Cardiac muscle cell (in vitro differentiated cells and primary cell): ENCODE measurements at places on chromosomes 5 and 9.

DNA sequence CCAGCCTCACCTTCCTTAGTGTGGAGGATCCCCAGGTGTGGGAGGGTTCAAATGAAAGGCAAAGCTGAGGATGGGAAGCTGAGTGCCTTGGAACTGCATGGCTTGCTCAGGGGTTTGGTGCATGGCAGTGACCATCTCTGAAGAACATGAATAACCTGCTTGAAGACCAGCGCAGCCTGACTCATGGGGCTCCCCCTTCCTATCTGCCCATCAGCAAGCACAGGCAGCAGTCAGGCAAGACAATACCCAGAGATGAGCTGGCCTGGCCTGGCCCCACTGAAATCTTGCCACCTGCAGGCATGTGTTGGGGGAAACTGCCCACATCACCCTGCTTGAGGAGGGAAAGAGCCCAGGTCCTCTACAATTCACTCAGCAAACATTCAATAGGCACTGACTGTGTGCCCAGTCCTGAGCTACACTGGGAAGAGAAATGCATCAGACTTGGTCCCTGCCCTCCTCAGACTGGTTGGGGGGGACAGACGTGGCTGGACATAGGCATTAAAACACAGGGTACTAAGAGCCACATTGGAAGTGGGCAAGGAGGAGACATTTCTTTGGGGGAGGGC, 105.0 kb upstream of the ALDH1B1 start:
- H3K27ac ChIP-seq: no peak overlapping the region
- DNase-seq: no peak
- no peaks in the 10 kb centered on the region for H3K4me1 ChIP-seq
- no peaks in the 10 kb centered on the region for H3K36me3 ChIP-seq
- no peaks in the 10 kb centered on the region for H3K27me3 ChIP-seq
- H3K4me3 ChIP-seq: no peak overlapping the region

DNA sequence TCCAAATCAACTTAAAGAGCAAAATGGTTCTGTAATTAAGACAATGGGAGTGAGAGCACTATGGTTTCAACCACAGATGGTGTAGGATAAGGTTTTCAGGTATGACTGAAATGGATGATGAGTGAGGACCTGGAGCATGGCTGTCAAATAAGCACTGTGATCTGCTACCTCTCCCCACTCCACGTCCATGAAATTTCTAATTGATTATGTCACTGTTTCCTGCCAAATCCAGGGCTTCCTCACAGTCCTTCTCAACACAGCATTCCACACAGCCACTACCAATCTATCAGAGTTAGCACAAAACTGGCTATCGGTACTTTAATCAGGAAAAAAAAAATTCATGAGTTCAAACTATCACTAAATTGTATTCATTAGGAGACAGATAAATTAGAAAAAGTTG, 420.4 kb upstream of the WWC1 start:
- no peak overlapping the region for H3K4me3 ChIP-seq
- H3K27me3 ChIP-seq: no peaks in the 10 kb centered on the region
- peaks cover 5% of the 10 kb centered on the region for H3K4me1 ChIP-seq

GRCh38 chr5:95822043-95822541, 434 bp downstream of the GLRX start:
- peak overlapping the region; percentile 77 for H3K27ac ChIP-seq
- H3K4me3 ChIP-seq: peak overlapping the region; percentile 53
- DNase-seq: peak; percentile 66
- peaks cover 34% of the 10 kb centered on the region for H3K4me1 ChIP-seq
- no peaks in the 10 kb centered on the region for H3K27me3 ChIP-seq

DNA sequence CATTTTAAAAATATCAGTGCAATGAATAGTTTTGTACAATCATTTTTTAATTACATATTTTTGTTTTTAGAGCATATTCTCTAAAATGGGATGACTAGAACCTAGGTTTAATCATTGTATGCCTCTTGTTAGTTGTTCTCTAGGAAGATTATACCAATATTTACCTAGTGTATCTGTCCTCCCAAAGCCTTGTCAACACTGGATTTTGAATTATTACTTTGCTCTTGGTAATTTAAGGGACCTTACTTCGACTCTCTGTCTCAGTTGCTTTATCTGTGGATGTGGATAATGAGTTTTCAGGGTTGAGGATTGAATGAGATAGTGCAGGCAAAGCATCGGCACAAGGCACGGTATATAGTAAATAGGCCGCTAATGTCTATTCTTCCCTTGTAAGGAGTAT, 10.9 kb upstream of the PIP5K1B start:
- no peak overlapping the region for H3K27ac ChIP-seq
- H3K4me3 ChIP-seq: no peak overlapping the region
- H3K27me3 ChIP-seq: no peaks in the 10 kb centered on the region
- H3K36me3 ChIP-seq: no peaks in the 10 kb centered on the region

GRCh38 chr9:115715666-115716065, 437.9 kb upstream of the PAPPA start:
- H3K4me3 ChIP-seq: no peak overlapping the region
- DNase-seq: no peak
- H3K36me3 ChIP-seq: no peaks in the 10 kb centered on the region

DNA sequence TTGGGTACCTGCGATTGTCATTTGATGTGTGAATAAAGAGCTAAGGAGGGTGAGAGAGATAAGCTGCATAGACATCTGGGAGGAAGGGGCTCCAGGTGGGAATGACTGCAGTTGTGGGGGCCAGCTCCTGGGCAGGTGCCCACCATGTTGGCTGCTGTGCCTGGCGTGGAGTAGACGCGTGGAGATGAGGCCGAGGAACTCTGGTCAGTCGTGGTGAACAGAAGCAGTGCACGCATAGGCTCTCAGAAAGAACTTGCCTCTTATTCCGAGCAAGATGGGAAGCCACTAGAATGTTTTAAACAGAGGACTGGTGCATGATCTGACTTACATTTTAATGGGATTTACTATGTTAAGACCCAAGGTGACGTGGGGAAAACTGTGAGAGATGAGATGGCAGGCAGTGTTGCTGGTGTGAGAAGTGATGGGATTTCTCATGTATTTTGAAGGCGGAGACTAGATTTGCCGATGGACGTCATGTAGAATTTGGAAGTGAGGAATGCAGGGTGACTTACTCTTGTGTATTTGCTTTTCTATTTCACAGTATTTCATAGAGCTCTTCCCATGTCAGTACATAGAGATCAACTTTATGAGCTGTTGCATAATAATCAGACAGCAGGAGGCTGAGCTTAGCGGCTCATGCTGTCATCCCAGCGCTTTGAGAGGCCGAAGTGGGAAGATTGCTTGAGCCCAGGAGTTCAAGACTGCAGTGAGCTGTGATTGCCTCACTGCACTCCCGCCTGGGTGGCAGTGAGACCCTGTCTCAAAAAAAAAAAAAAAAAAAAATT, 71.1 kb downstream of the EHMT1 start:
- peak; percentile 55 for DNase-seq
- peaks cover under 1% of the 10 kb centered on the region for H3K4me1 ChIP-seq
- no peaks in the 10 kb centered on the region for H3K27me3 ChIP-seq
- H3K4me3 ChIP-seq: no peak overlapping the region
- no peak overlapping the region for H3K27ac ChIP-seq
